ENCODE measurements at places on chromosomes 2 and 18.

- DNase-seq, result no peak
These were observed 791.9 kb upstream of the SOX11 start for GRCh38 chr2:4900242-4900641.

DNA sequence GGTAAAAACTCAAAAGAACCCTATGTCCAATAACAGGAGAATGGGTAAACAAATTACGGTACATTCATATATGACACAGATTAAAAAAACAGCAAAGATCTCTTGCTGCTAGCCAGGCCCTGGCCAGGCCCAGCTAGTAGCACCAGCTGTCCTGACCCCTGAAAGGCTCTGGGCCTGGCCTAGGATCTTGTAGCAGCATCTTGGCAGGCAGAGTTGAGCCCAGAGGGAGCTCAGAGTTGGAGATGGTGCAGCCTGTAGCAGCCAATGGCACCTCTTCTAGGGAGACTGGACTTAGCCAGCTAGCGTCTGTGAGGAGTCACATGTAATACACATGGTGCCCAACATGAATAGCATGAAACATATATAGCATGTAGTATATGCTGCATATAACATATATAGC is 69.1 kb downstream of the HS6ST1 start:
- DNase-seq, result no peak

DNA sequence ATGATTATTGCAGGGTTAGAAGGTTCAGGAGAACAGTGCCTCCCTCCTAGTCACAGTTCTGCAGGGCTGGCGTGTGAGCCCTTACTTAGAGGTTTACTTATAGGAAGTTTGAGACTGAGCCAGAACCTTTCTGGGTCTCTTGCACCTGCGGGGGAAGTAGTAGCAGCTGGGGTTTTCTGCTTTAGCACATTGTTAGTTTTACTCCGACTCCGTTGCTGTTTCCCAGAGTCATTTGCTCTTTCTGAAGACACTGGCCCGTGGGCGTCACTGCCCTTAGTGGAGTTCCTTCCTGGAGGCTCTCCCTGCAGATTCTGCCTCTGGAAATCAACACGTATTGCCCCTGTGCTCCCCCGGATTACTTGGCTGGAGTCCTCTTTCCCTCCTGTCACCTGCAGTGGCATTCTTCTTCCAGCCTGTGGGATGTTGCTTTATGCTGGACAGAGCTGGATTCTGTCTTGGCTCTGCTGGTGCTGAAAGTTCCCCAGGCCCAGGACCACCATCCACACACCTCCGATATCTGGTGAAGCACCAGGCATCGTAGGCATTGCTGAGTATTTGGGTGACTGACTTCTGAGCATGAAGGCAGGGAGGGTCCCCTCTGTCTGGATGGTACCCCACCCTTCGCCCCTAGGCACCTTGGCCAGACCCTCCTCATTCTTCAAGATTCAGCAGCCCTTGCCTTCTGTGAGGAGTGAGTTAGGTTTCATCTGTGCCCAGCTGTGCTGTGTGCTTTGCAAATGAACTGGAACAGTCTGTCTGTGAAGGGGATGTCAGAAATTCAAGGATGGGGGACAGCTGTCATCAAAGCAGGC is 51.7 kb downstream of the AGAP1 start:
- no peak for DNase-seq

DNA sequence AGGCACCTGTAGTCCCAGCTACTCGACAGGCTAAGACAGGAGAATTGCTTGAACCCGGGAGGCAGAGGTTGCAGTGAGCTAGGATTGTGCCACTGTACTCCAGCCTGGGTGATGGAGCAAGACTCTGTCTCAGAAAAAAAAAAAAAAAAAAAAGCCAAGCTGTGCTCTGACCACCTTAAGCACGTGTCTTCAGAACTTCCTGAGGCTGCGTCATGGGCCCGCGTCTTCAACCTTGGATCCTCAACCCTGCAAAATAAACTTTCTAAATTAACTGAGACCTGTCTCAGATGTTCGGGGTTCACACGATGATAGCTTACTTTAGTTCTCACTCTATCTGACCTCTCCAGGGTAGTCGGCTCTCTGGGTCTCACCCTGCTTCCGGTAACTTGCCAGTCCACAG is 65.8 kb upstream of the CABLES1 start:
- no peak for DNase-seq

DNA sequence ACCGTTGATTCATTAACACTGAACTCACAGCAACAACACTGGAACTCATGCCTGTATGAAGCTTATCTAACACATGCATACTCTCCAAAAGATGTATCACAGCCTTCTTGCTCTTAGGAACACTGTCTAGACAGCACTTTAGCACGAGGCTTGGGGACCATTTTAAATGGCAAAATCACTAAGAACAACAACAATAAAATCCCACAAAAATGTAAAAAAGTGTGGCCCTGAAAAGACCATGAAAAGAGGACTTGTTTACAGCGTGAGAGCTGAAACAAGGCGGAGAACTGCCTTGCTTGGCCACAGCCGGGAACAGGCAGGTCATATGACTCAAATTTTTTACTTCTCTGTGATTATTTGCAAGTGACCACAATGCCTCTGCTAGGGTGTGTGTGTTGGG is 48.1 kb downstream of the CHN1 start:
- DNase-seq, result peak; percentile 20

GRCh38 chr2:149330127-149331022 is at the start of gene LYPD6:
Gene LYPD6 (plus strand): TSS chr2:149330587. CDS start chr2:149437709, 107,122 bp downstream.
- peak; percentile 83 for DNase-seq

GRCh38 chr2:170521299-170521698 is 193.8 kb upstream of the SP5 start:
- DNase-seq, result no peak

DNA sequence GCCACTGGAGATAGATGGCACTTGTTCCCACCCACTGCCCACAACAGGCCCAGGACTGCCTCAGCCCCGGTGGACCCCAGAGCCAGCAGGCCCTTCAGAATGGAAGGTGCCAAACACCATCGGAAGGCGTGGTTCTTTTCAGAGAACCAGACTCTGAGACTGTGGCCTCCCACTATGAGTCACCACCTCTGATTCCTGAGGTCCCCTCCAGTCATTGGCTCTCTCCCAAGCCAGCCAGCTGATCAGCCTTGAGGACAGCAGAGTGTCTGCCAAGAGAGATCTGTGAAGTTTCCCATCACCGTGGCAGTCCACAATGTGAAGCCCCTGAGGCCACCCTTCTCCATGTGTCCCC is 10.4 kb upstream of the MAP3K2 start:
- peak; percentile 97 for DNase-seq

DNA sequence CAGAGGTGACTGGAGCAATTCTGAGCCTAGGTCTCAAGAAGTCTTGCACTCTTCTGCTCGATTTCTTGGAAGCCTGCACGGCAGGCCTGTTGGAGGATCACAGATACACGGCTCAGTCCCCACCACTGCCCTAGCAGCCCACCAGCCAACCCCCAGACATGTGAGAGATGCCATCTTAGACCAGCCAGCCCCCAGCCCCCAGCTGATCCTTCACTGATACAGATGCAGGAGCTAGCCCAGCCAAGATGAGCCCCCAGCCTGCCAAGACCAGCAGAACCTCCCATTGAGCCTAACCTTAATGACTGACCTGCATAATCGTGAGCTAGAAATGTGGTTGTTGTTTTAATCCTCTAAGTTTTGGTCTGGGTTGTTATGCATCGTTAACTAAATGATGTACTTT is 47.5 kb downstream of the INHBB start:
- no peak for DNase-seq

DNA sequence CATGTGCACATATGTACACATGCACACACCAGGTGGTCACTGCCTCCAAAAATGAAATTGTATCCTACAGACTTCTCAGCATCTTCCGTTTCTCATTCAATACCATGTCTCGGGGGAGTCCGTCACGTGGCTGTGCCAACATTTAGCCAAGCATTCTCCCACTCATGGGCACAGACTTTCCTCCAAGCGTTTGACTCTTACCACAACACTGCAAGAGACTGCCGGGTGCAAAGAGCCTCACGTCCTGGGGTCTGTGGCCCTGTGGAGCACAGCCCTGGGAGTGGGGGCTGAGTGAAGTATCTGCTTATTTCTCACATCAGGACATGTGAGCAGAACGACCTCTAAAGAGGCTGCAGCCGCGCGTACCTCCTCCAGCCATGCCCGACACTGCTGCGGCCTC is 28.0 kb downstream of the HDAC4 start:
- DNase-seq, result no peak

- no peak for DNase-seq
These were observed 106.9 kb downstream of the B3GNT2 start for GRCh38 chr2:62302631-62303435.

GRCh38 chr2:193520709-193521458 is 1326.2 kb upstream of the TMEFF2 start:
- DNase-seq, result no peak

- no peak for DNase-seq
These were observed 82.2 kb downstream of the RAB31 start for GRCh38 chr18:9790261-9790660.

- DNase-seq, result no peak
These were observed 40.0 kb downstream of the IL1RL2 start for GRCh38 chr2:102226612-102227391.

GRCh38 chr2:44706681-44707553 is 234.6 kb upstream of the SIX3 start:
- DNase-seq, result no peak

- DNase-seq, result no peak
These were observed 6.1 kb upstream of the SALL3 start for GRCh38 chr18:78973357-78974083.

GRCh38 chr2:235498946-235499812 is 5.3 kb downstream of the AGAP1 start:
- no peak for DNase-seq

DNA sequence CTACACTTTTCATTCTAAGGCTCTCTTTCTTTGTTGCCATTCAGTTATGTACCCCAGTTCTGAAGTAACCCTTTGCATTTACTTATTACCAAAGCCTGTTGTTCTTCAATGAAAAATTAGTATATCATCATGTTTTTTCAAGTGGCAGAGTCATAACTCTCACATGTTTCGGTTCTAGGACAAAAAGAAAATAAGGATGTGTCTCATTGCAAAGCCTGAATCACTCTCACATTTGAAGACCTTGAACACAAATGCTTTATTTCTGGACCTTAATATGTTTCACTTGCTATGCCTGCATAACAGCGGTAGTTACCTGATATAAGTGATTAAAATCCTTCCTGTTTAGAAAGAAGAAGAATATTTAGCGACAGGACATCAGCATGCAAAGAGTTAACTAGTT is 49.1 kb downstream of the ZEB2 start:
- DNase-seq, result peak; percentile 59

DNA sequence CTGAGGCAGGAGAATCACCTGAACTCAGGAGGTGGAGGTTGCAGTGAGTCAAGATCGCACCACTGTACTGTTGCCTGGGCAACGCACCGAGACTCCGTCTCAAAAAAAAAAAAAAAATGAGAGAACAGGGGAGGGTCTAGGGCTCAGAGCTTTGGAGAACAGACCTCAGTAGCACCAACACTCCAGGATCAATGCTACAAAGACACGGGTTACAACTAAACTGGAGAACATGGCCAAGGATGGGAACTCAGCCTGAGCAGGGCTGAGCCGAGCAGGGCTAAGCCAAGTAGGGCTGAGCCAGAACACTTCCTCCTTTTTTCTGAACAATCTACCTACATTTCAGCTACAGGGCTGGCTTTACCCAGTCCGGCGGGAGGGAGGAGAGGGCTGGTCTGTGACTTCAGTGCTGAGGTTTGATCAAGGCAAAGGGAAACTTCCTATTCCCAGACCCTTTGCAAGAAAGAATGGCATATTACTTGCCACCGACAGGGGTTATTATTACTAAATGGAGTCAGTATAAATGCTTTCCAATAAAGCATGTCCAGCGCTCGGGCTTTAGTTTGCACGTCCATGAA is 2.9 kb upstream of the CASP8 start:
- no peak for DNase-seq

GRCh38 chr2:219662566-219662965 is 35.1 kb downstream of the SLC4A3 start:
- no peak for DNase-seq

DNA sequence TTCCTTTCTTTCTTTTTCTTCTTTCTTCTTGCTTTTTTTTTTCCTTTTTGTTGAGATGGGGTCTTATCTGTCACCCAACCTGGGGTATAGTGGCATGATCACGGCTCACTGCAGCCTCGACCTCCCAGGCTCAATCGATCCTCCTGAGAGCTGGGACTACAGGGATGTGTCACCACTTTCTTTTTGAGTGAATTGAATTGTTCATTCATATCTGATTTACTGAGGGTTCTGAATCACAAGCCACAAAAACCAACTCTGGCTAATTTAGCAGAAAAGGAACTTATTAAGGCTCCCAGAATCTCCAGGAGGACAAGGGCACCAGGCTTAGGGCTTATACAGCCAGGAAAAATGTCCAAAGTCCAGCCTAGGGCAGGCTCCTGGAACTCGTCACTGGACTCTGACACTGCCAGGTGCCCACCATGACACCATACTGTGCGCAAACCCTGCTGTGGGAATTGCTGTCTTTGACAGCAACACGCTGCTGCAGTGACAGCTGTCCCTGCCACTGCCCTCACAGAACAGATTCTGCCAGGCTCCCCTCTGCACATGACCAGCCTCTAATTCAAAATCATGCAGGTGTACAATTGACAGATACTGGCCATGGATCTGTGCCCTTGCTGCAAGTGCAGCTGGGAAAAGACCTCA is 42.9 kb upstream of the EML6 start:
- DNase-seq, result peak; percentile 33

DNA sequence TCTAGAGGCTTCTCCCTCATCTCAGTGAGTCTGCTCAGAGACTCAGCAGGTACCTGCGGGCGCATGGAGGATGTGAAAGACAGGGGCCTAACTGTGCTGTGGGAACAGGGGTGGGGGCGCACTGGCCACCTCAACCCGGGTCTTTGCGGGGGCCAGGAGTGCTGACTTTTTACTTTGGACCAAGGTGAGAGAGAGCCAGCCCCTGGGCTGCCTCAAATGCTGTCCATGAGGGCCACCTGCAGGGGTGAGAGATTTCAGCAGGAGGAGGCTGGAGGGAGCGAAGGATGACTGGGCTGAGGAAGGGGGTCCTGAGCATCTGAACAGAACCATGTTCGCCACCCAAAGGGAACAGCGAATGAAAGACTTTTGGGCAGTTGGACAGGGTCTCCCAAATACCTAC is 129.4 kb downstream of the TNS1 start:
- no peak for DNase-seq

- no peak for DNase-seq
These were observed 44.8 kb downstream of the SPP2 start for GRCh38 chr2:234095301-234095700.

DNA sequence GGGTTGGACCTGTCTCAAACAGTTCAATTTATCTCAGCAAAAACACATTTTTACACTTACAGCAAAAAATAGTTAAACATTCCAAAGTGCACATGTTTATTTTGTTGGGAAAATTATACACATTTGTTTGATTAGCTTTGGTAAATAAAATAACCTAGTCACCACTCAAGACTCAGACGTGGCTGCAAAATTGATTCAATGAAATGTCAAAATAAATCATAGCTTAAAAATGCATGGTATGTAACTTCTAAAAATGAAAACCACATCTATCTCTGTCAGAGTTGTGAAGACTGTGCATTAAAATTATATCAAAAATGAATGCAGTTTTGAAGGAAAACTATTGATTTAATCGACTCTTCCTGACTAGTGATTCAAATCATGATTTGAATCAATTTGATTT is 56.7 kb downstream of the GALNT14 start:
- DNase-seq, result peak; percentile 55

GRCh38 chr2:230869914-230870543 is 5.3 kb downstream of the ITM2C start:
- DNase-seq, result no peak

GRCh38 chr18:3608488-3608887 is 158.5 kb downstream of the TGIF1 start:
- no peak for DNase-seq

- peak; percentile 27 for DNase-seq
These were observed 181.3 kb downstream of the IKZF2 start for GRCh38 chr2:212970132-212970531.

- DNase-seq, result no peak
These were observed 590.6 kb upstream of the RAB6C start for GRCh38 chr2:129388870-129389269.
